ENCODE measurements at places on chromosomes 7 and 10. TPM values are rescaled to one million over a fixed set of nuclear protein-coding genes. Genes with fewer than 3 reads are reported as not detected.
A peak's percentile ranks its signal among the peaks of the same experiment; 100 is the strongest.

MDFIC gene
- total RNA-seq: 31.6 TPM

DNA sequence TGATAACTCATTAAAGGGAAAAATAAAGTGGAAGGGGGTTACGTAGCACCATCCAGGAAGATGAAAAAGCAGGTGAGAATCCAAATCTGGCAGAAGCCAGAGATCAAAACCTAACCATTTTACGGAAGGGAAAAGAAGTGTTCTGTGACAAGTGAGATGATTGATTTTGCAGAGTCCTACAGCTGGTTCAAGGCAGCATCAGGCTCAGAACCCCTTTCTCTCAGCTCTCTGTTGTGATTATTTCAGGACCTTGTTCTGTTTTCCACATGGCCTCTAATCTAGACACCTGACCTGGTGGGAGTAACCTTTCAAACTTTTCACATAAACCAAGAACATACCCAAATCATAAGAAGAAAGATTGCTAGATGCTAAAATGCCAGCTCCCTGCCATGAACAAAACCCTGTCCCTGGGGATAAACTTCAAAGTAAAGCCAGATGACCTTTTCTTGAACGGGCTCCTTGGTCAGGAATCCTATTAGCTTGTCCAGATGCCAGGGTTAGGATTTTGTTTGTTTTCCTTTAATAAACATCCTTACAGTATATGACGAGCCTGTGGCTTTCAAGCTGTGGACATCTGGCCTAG, 5.9 kb downstream of the DUSP5 start:
- DNase-seq: no peak

DNA sequence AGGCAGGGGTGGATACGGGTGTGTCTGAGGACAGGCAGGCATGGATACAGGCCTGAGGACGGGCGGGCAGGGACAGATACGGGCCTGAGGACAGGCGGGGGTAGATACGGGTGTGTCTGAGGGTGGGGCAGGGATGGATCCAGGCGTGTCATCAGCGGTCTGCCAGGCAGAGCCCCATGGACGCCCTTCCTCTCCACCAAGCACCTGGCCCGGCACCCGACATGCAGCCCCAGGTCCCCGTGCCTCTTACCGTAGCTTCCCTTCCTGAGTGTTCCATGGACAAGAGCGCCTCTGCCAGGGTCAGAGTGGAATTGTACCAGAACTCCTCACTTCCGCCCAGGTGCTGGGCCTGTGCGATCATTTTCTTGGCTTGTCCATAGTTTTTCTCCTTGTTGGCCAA, 74.6 kb upstream of the NKX6-2 start:
- no peak for DNase-seq

DNA sequence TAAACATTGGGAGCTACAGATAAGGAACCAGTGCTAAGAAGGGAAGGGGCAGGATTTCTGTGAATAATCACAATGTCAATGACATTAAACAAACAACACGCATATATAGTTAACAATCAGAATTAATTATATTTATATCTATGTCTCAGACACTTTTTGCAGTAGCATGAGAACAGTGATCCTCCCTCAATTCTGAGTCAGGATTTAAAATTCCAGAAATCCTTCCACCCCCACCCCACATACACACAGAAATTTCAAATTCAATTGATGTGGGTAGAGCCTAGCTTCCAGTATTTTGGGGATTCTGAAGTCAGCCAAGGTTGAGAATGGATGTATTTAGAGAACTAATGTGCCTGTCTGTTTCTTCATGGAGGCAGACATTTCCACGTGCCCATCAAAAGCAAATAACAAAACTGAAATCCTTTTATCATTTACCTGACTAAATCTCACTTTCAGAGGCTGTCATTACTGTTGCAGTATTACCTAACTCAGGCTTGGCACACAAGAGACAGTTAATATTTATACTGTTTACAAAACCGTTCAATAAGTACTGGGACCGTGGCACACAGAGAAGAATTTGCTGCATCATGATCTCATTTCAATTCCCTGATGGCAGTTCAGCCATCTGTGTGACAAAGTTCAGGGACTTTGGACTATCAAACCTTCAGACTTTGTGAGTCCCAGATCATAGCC, 116.6 kb upstream of the PALS2 start:
- no peak for DNase-seq

HOXA11 gene
- 26.6 TPM for total RNA-seq

DNA sequence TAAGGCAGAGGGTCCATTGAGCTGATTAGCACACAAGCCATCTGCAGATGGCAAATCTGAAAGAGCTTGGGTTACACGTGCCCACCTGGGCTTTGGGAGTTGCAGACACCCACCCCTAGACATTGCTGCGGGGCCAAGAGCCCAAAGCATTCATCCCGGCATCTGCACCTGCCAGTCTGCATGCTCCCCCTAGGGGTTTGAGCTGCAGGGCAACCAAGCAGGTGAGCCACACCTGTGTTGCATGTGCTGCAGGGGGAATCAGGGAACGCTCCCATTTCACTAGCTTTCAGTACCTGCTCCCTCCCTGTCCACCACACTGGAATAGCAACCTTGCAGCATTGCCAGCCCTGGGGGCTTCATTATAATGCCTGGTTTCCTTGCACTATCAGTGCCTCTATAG, 21.1 kb downstream of the C7orf33 start:
- no peak for DNase-seq

DNA sequence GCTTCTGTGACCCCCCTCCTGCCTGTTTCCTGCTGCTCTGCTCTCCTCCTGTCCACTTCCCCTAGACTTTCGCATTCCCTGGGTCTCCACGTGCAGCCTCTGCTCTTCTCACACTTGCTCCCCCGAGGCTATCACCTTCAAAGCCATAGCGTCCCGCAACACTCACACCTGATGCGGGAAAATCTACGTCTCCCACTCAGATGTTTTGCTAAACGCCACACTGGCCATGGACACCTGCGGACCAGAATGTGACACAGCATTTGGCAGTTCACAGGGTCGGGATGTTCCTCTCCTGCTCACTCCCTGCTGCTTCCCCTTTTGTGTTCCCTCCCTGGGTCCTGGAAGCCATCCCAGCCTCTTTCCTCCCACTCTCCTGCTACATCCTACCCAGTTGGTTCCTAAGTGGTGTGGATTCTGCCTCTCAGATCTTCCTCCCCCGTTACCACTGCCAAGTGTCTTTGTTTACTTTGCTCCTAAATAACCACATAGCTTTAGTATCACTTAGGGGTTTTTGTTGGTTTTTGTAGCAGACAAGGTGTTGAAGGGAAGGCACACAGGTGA, 33.7 kb upstream of the RBM33 start:
- DNase-seq: no peak

DNA sequence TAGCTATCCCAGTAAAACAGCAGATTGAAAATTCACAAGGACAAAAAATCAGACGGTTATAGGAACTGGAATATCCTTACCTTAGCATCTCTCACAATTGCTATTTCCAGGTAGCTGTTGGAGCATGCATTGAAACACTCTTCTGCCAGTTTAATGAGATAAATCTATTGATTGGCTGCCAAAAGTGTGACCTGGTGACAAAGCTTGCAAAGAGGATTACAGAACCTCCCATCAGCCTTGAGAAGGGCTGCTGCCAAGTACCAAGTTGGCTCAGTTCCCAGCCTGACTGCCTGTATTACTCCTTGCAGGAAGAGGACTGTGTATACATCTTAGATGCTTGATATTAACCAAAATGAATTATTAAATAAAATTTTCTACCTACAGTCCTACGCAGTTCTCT, 5.1 kb downstream of the PRLHR start:
- peak; percentile 50 for DNase-seq

FGFR2 gene
- total RNA-seq: 0.17 TPM

- DNase-seq: no peak
Observed at GRCh38 chr10:11563936-11564335, 47.5 kb downstream of the USP6NL start.

CTAGE6 gene
- not detected for total RNA-seq

DNA sequence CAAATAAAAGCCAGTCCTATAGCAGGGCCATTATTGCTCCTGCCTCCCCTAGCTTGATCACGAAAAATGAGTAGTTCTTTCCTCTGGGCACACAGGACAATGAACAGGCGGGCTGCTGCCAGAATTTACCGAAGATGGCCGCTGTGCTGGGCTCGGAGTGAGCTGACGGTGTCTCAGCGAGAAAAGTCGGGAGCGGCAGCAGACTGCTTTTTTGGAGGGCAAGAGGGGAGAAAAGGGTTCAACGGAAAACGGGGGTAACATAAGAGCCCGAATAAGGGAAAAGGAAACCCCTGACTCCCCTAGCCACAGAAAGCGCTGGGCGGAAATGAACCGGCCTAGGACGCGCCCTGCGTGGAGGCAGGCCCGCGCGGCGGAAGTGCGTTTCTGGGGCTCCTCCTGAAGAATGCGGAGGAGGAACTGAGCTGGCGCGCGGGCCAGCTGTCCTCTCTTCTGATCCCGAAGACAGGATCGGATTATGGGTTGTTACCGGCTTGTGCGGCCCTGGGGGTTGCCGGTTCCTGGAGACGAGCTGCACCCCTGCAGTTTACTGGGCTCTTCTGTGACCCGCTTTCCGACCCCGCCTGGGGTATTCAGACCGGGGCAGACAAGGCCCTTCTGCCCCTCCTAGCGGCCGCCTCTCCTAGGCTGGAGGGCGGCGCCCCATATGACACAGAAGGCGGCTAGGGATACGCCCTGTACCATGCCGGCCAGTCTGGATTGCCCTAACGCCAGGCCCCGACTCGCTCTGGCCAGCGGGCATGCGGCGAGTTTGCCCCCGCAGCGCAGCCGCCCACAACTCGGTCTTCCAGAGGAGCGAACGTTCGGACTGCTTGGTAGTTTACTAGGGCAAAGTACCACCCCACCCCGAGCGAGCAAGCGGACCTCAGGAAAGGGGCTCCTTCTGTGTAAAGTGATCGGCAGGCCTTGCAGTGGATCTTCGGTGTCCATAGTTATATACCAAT, 30.1 kb upstream of the KMT2E start:
- DNase-seq: peak; percentile 84

DNA sequence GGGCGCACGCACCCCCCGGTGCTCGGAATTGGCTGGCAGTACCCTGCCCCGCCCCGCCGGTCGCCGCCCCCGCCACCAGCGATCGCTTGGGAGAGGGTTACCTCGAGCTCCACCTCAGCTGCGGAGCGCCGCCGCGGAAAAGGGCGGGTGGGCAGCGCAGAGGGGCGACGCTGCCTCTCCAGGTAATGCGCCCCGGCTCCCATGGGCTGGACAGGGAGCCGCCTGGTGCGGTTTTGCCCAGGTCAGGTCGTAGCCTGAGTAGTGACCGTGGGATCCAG, 1.3 kb downstream of the PFKFB3 start:
- DNase-seq: peak; percentile 12

DNA sequence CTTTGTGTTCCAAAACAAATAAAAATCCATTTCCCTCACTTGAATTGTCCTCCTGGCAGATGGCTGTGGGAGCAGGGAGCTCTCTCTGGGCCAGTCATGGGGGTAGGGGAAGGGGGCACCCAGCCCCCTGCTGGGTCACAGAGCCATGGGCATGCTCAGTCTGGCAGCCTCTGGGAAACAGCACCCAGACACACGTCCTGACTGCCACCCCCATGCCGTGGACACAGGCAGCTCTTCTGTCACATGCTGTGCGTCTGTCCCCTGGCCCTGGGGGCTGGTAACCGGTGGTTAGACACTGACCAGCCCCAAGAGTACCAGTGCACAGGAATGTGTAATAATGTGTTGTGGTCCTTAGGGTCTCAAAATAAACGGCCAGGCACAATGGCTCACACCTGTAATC, 47.0 kb downstream of the RASGEF1A start:
- DNase-seq: no peak

GRCh38 chr7:142112086-142112485, 568 bp downstream of the MGAM2 start:
- no peak for DNase-seq

DNA sequence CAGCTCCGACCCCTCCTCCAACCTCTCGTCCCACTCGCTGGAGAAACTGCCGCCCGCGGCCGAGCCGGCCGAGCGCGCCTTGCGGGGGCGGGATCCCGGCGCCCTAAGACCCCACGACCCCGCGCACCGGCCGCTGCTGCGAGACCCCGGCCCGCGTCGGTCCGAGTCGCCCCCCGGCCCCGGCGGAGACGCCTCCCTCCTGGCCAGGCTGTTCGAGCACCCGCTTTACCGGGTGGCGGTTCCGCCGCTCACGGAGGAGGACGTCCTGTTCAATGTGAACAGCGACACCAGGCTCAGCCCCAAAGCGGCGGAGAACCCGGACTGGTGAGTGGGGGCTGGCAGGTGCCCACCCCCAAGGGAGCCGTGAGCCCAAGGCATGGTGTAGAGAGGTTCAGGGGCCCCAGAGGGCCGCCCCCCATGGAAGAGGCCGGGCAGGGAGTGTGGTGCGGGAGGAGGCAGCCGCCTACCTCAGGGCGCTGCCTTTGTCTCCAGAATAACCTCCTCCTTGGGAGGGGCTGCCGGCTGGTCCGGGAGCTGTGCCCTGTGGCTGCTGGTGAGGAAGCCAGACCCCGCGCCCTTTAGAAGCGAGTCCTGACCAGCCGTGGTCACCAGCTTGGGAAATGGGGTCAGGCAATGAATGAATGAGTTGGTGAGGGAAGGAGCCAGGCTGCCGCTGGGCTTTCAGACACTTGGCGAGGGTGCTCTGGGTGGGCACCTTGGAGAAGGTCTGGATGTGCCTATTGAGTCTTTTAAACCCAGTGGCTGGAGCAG, 1.3 kb downstream of the FAM20C start:
- DNase-seq: no peak

DNA sequence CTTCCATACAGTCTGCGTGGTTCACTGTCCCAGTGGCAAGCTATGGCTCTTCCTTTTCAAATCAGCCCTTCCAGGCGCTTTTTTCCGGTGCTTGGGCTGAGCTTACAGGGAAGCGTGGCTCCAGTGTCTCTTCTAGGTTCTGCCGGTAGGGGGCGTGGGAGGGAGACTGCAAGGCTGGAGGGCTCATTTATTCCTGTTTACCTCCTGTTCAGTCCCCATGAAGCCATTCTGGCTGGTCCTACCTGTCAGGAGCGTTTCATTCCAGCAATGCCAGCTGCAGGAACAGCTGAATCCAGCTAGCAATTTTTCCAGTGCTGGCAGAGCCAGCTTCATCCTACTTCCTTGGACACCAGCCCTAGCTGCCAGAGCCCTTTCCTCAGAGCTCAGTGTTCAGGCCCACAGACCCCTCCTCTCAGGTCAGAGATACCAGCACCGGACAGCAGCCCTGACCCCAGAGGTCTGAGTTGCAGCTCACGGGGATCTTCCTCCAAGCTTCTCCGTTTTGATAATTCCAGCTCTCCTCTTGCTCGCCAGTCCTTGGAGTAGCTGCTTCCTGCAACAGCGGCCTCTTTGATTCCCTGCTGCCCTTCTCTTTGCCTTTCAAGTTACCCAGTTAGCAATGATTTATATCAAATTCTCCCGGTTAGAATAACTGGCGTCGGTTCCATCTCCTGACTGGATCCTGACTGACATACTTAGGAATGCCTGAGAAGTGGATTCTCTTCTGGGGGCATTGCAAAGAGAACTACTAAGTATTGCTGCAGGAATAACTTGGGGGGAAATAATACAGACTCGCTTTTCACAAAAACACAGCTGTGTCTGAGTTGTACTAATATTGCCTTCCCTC, 129.8 kb downstream of the FRMD4A start:
- DNase-seq: no peak

DNA sequence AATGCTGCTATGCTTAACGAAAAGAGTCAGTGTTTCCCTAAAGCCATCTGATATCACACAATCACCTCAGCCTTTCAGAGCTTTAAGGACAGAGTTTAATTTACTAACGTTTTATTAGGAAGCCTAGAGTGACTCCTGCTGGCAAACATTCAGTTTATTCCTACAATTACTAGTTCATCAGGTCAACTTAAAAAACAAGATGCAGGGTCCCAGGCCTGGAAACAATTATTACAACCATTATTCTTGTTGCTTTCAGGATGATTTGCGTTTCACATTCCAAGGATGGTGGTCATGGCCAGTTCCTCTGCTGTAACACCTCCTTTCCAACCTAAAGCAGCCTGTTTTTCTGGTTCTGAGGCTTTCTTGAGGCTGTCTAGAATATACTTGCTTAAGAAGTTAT, 1.5 kb upstream of the FAM53B start:
- DNase-seq: peak; percentile 76

All from PC-3 (cell line).